NCI-H1436 (cell line): ENCODE measurements at places on chromosomes 3 and 15.
A peak's percentile ranks its signal among the peaks of the same experiment; 100 is the strongest.

DNA sequence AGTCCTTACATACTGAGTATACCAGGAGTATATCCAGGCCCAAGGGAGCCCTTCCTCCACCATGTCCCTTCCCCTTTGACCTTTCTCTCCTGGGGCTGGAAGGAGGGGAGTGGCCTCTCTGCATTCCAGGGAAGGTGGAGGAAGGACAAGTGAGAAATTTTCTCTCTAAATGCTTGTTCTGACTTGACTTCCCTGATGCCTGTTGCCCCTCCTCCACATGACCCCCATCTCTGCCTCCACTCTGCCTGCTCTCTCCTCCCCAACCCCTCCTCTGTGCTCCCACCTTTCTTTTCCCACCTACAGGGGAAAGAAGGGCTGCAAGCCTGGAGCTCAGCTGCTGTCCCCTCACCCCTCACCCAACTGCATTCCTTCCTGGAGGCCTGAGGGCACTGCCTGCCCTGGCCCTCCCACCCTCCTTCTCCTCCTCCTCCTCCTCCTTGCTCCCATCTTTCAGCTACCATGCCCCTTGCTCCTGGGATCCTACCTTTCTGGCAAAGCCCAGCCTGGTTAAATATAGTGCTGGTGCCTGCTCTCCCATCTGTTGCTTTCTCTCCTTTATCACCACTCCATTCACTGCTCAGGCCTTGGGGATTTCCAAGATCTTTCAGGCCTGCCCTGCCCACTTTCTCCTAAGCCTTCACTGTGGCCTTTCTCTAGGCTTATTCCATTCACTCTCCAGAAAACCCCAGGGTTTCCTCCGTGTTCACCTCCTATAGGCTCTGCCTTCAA is 8.5 kb upstream of the DAG1 start:
- DNase-seq, result no peak

GRCh38 chr3:73409138-73409763 is 215.5 kb downstream of the PDZRN3 start:
- no peak for DNase-seq

- no peak for DNase-seq
These were observed 177.5 kb downstream of the FNDC3B start for GRCh38 chr3:172216911-172217310.

DNA sequence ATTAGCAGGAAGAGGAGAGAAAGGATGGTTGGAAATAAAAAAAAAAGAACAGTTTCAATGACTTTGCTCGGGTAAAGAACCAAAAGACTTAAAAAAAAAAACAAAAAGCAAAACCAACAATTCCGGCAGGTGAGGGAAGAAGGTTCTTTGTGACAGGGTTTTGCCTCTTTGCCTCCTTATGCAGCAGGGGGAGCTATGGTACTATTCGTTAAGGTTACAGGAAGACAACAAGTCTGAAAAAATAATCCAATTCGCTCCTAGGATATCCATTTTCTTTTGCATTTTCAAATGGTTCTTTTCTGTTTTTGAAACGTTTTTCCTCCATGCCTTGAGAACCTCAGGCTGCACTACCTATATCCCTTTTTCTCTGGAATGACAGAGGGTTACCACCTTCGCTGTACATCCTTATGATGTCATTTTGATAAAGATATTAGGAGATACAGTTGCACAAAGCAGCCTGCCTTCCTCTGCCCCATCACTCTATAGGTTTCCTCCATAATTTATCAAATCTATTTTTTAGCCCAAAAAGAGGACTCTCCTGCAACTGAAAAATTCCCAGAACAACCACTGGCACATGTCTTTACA is 55.0 kb downstream of the CFAP20DC start:
- peak; percentile 47 for DNase-seq

- no peak for DNase-seq
These were observed 96.2 kb upstream of the ROBO2 start for GRCh38 chr3:76943671-76944070.

- no peak for DNase-seq
These were observed 552.9 kb upstream of the SUCLG2 start for GRCh38 chr3:68207327-68207726.
